ENCODE measurements at places on chromosomes 11 and 22.

- H3K4me3 ChIP-seq, result no peak overlapping the region
- no peak overlapping the region for H3K27ac ChIP-seq
- no peaks in the 10 kb centered on the region for H3K4me1 ChIP-seq
- H3K27me3 ChIP-seq, result peaks cover 31% of the 10 kb centered on the region
Observed at GRCh38 chr22:19779011-19779421, 18.4 kb downstream of the TBX1 start.

- DNase-seq, result no peak
- peaks cover 33% of the 10 kb centered on the region for H3K4me1 ChIP-seq
- peak overlapping the region; percentile 44 for H3K27ac ChIP-seq
- H3K36me3 ChIP-seq, result peaks cover 4% of the 10 kb centered on the region
- no peak overlapping the region for H3K4me3 ChIP-seq
Observed at GRCh38 chr22:28822930-28823551, 22.7 kb upstream of the XBP1 start.

- no peak overlapping the region for H3K4me3 ChIP-seq
- H3K27ac ChIP-seq, result no peak overlapping the region
- DNase-seq, result no peak
- no peaks in the 10 kb centered on the region for H3K36me3 ChIP-seq
- H3K27me3 ChIP-seq, result no peaks in the 10 kb centered on the region
Observed at GRCh38 chr22:33605221-33605620, 315.1 kb downstream of the LARGE1 start.

DNA sequence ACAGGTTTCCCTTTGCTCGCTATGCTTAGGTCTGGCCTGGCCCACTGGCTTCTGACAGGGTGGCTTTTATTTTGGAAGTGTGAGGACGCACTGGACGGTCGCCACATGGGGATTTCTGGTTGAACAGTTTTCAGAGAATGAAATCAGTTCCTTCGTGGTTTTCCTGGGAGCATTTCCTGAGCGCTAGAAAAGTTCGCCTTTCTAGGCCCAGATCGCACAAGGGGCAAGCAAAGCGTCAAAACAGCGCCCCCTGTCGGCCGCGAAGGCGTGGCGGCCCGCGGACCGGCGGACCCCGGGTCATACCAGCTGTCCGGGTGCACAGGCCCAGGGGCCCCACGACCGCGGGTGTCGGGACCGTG is 12.7 kb upstream of the CYP2R1 start:
- H3K4me1 ChIP-seq, result peaks cover 32% of the 10 kb centered on the region
- peak; percentile 80 for DNase-seq
- H3K36me3 ChIP-seq, result peaks cover 19% of the 10 kb centered on the region
- peak overlapping the region; percentile 94 for H3K27ac ChIP-seq
- H3K27me3 ChIP-seq, result no peaks in the 10 kb centered on the region
- peak overlapping the region; percentile 92 for H3K4me3 ChIP-seq

DNA sequence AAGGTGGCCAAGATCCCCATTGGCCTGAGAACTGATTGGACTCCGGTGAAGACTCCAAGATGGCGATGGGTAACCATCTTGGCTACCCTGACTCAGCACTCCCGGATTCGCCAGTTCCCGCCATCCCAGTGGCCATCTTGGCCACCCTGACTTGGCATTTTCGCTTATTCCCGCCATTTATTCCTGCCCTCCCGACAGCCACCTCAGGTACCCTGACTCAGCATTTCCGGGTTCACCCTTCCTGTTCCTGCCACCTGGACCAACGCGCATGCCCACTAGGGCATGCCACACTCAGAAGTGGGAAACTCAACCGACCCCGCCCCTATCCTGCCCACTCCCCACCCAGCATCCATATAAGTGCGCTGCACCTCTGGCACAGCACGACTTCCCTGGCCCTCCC is 7.8 kb downstream of the OR8K5 start:
- H3K27ac ChIP-seq, result no peak overlapping the region
- no peaks in the 10 kb centered on the region for H3K36me3 ChIP-seq
- no peak for DNase-seq
- H3K27me3 ChIP-seq, result no peaks in the 10 kb centered on the region

- H3K4me3 ChIP-seq, result no peak overlapping the region
- no peaks in the 10 kb centered on the region for H3K36me3 ChIP-seq
Observed at GRCh38 chr11:114296605-114297372, 590 bp downstream of the NNMT start.

DNA sequence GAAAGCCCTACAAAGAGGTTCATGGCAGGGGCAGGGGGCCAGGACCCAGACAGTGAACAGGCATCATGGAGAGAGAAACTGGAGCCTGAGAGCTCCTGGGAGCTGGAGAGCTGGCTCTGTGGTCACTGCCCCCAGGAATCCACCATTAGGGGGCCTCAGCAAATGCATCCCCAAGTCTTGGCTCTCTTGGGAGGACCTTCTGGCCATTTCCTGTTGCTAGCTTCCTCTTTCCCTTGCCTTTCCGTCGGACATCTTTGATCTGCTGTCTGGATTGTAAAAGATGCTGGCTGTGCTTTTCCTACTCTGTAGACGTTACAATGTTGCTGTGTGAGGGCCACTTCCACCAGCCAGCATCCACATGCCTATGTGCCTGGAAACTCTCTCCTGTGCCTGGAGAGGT is 7.1 kb upstream of the CRYBB2 start:
- no peak overlapping the region for H3K4me3 ChIP-seq
- peaks cover 3% of the 10 kb centered on the region for H3K4me1 ChIP-seq
- DNase-seq, result no peak
- H3K27ac ChIP-seq, result no peak overlapping the region
- H3K27me3 ChIP-seq, result peaks cover 26% of the 10 kb centered on the region
- peaks cover 3% of the 10 kb centered on the region for H3K36me3 ChIP-seq

DNA sequence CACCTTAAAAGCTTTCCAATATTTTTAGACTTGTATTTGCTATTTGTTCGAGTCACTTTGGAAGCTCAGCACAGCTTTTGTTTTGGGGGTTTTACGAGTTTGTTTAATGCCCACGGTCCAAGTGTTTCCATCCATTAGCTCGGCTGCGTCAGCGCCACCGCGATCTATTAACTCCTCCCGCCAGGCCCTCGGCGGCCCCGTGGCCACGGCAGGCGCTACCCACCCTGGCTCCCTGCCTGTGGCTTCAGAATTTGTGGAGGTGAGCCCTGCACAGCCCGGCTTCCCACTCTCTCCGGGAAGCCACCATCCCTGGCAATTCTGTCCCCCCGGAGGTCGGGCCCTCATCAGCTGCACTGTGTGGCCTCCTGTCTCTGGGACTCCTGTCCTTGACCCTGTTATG is 648.5 kb downstream of the BRD1 start:
- no peaks in the 10 kb centered on the region for H3K36me3 ChIP-seq
- no peaks in the 10 kb centered on the region for H3K4me1 ChIP-seq
- no peak for DNase-seq
- no peak overlapping the region for H3K27ac ChIP-seq
